ENCODE measurements at places on chromosomes 16 and 17. TPM values are rescaled to one million over a fixed set of nuclear protein-coding genes. Genes with fewer than 3 reads are reported as not detected.

GRCh38 chr17:8709006-8709405 is 35.6 kb downstream of the CCDC42 start:
- peak; percentile 48 for DNase-seq

DNA sequence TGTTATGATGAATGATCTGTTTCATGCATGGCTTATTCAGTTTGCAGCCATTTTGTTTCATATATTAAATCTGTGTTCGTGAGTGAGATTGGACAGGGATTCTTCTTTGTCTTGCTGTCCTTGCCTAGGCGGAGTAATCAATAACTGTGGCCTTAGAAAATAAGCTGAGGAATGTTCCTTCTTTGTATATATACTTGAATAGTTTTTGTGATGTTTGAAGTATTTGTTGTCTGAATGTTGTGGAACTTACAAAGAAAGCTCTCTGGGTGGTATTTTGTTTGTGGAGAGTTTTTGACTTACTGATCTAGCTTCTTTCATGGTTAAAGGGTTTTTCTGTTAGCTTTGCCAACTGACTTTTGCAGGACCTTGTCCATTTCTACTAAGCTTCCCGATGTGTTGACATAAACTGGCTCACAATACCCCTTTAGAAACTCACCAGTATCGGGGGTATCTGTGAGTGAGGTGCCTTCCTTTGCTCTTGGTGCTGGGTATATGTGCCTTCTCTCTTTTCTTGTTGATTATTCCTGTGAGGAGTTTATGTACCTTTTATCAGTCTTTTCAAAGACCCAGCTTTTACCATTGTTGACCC is 166.2 kb downstream of the RPTOR start:
- DNase-seq = no peak

DNA sequence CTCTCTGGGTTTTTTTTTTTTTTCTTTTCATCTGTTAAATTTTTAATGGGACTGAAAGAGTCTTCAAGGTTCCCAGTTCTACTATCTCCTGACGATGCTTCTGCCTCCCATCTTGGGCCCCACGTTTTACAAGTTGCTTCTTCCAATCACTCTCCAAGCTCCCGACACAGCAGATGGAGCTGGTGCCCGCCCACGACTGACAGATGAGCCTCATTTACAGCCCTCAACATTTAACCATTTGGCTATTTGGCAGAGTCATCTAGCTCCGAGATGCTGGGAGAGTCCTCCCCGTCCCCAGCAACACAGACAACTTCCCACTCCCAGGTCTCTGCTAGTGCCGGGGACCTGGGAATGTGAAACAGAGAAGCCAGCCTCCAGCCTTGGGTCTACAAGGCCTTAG is 276.9 kb downstream of the SHISA9 start:
- DNase-seq = no peak

- DNase-seq = no peak
Observed at GRCh38 chr17:28317966-28318758, 838 bp upstream of the TMEM97 start.

GRCh38 chr17:31650756-31651520 is 208.1 kb downstream of the COPRS start:
- DNase-seq = no peak

GRCh38 chr16:10517868-10518267 is 62.5 kb downstream of the EMP2 start:
- no peak for DNase-seq

DNA sequence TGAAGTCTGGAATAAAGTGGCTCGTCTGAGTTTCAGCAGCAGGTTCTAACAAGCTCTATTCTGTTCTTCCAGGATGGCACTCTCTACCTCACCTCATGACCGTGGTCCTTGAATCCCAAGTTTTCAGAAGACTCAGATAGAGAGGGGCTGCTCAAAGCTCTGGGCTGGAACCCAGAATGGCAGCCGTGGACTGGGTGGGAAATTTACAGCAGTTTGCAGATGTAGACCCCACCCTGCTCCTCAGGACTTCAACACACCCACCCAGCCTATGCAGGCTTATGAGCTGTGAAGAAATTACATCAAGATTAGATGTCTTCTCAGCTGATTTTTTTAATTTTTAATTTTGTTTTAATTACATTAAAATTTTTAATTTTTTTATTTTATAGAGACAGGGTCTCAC is 59.4 kb downstream of the METRNL start:
- no peak for DNase-seq

- DNase-seq = no peak
Observed at GRCh38 chr17:22193113-22193512, 500.8 kb downstream of the KCNJ18 start.

GRCh38 chr17:33120103-33120502 is 128.5 kb downstream of the SPACA3 start:
- no peak for DNase-seq

DNA sequence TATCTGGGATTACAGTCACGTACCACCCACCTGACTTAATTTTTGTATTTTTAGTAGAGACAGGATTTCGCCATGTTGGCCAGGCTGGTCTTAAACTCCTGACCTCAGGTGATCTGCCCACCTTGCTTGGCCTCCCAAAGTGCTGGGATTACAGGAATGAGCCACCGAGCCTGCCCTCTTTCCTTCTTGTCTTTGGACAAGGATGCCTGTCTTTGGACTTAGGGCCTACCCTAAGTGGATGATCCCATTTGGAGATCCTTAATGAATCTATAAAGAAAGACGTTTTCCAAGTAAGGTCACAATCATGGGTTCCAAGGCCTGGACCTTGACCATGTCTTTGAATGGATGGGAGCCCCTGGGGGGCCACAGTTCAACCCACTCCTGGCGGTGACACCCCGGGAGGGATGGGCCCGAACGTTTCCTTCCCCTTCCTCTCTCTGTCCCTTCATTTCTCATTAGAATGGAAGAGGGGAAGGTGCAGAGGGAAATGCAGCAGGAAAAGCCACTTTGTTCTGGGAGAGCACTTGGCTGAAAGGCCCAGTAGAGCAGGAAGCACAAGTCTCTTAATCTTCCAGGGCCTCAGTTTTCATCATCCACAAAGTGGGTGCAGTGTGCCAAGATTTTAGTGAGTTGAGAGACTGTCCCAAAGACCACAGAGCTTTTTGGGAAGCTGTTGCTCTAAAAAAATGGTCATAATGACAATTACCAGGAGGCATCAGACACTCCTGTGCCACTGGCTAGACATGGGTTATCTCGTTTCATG is 353.3 kb downstream of the SEC14L1 start:
- no peak for DNase-seq

DNA sequence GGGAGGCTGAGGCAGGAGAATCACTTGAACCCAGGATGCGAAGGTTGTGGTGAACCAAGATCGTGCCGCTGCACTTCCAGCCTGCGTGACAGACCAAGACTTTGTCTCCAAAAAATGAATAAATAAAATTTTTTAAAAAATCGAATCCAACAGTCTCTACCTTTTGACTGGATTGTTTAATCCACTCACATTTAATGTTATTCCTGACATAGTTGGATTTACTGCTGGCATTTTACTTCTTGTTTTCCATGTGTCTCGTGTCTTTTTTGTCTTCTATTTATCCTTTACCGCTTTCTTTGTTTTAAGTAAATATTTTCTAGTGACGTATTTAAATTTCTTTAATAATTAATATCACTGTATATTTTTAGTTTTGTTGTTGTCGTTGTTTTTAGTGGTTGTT is 5.4 kb upstream of the CES4A start:
- no peak for DNase-seq

GRCh38 chr16:85168732-85169256 is 56.5 kb upstream of the CIBAR2 start:
- no peak for DNase-seq

GRCh38 chr17:49723423-49723822 is 15.7 kb upstream of the SLC35B1 start:
- no peak for DNase-seq

Gene CLDN9
- total RNA-seq = not detected

Gene CIITA
- 0.93 TPM for total RNA-seq

Gene MYLK3
- 0.06 TPM for total RNA-seq

Gene SCPEP1
- 47.3 TPM for total RNA-seq

Gene METTL23
- 23.8 TPM for total RNA-seq

Gene CBX2
- total RNA-seq = 19.9 TPM

Gene IRF8
- total RNA-seq = 0.63 TPM

Gene DNAH9
- not detected for total RNA-seq

Gene PLXDC1
- total RNA-seq = not detected

Gene SPN
- total RNA-seq = not detected
